H1 (cell line): ENCODE measurements at places on chromosomes 16 and 17. TPM values are rescaled to one million over a fixed set of nuclear protein-coding genes. Genes with fewer than 3 reads are reported as not detected.

The ZNF624 gene
- polyA plus RNA-seq: 0.39 and 1.0 TPM in 2 replicates

The ABCA8 gene
- not detected in 2 replicates for polyA plus RNA-seq

DNA sequence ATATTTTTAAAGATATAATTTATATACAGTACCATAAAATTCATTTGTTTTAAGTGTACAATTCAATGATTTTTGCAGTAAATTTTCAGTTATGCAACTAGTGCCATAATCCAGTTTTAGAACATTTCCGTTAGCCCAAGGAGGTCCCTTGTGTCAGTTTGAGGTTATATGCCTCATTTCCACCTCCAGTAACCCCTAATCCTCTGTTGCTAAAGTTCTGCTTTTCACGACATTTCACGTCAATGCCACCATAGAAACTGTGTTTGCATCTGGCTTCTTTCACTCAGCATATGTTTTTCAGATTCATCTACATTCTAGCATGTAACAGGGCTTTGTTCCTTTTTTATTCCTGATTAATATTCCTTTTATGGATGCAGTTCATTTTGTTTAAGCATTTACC lies 42.4 kb upstream of the NUDT7 start:
- H3K4me3 ChIP-seq: no peak overlapping the region
- no peak for DNase-seq
- H3K27me3 ChIP-seq: no peaks in the 10 kb centered on the region
- no peak overlapping the region for H3K27ac ChIP-seq

The CIITA gene
- 0.16 and 0.17 TPM in 2 replicates for polyA plus RNA-seq
